ENCODE measurements at places on chromosomes 11 and 22.

DNA sequence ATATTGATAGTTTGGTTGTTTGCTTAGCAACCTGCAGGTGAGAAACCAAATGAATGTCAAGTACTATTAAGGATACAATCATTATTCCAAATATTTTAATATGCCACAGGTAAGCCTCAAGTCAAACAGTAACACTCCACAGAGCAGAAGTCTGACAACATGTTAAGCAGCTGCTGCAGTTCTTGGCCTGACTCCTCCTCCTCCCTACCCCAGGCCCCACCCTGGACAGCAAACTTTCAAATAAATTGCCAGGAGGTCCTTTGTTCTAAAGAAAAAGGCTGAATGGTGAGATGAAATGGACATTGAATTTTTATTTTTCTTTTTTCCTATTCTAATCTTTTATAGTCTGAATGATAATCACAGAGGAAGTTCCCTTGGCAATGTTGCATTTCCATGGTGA is 260.0 kb upstream of the POU2AF2 start:
- DNase-seq: no peak

GRCh38 chr11:132217856-132218255 is 847.4 kb downstream of the NTM start:
- DNase-seq: no peak

- no peak for DNase-seq
Measured at GRCh38 chr11:696955-697491, 1.4 kb downstream of the TMEM80 start.

- DNase-seq: no peak
Measured at GRCh38 chr22:45683248-45683647, 11.6 kb downstream of the ATXN10 start.

DNA sequence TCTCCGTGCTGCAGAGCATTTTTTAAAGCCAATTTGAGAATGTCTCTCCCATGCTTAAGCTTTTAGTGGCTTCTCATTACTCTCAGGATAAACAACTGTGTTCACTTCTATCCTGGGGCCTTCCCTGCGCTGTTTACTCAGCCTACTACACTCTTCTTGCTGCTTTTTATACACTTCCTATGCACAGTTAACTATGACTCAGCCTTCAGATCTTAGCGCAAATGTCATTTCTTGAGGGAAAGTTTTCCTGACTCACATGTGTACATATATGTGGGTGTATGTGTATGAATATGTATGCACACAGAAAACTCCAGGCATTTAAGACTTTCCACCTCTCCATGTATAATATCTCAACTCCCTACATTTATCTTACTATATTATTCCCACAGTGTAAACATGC is 9.8 kb downstream of the THAP12 start:
- no peak for DNase-seq

DNA sequence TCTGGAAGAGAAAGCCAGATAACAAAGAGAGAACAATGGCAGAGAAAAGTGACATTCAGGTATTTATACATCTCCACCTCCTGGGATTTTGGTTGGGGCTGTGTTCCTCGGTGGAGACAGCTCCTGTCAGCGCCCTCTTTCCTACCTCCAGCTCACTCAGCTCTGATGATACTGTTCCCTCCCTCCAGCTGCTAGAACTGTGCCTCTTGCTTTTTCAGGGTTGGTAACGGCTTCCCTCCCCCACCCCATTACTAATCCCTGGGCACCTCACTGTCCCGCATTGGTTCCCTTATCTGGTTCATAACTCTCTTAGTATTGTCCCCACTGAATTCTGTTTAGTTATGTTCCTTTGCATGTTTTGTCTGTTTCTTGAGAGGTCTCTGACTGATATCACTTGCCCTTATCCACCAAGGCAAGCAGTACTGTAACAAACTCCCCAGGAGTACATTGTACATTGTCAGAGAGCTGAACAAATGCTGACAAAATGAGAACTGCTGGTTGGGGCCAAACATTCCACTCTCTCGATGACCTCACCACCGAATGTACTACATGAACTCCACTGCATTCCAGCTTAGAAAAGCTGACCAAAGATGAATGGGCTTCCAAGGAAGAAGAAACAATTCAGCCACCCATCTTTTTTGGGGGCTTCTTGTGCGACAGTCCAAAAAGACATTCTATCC is 5.7 kb upstream of the FBXO3 start:
- no peak for DNase-seq

Data from renal cortex interstitium (tissue), 15 donors.